ENCODE measurements at places on chromosomes 2 and 18.

GRCh38 chr2:222296911-222297599 lies 1.7 kb downstream of the PAX3 start:
- DNase-seq, result no peak

- no peak for DNase-seq
Observed at GRCh38 chr2:27832396-27832795, 57.8 kb downstream of the RBKS start.

DNA sequence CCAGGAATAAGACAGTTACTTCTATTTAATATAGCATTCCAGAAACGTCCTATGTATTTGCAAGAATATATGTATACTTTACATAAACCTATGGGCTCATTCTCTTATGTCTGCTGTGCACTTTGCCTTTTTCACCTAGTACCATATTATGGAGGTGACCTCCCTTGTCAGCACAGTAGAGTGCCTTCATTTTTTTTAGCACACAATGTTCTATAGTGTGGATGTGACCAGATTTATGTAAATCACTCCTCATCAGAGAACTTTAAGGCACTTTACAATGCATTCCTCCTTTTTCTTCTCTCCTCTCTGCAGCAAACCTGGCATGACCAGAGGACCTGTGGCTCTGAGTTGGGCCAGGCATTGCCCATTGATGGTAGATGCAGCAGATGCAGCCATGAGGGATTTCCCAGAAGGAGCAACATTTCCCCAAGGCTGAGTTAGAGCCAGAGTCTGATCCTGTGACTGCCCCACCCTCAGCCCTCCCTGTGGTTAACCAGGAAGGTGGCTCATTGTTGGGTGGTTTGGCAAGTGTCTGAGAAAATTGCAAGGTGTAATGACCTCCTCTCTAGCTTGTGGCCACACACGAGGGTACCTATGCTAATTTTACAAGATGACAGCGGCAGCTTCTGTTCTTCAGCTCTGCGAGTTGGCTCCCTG lies 76.5 kb upstream of the DLX2 start:
- DNase-seq, result no peak

DNA sequence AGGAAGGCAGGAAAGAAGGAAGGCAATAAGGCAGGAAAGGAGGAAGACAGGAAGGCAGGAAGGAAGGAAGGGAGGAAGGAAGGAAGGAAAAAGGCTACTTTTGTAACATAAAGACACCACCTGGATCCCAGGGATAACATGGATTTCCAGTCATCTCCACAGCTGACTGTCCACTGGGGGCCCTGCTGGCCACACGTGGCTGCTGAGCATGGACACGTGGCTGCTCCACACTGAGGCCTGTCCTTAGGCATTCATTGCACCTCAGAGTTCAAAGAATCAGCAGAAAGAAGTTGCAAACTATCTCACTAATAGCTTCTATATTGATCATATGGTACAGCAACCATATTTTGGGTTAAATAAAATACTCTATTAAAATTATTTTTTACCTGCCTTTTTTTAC lies 130.2 kb upstream of the SALL3 start:
- DNase-seq, result no peak

DNA sequence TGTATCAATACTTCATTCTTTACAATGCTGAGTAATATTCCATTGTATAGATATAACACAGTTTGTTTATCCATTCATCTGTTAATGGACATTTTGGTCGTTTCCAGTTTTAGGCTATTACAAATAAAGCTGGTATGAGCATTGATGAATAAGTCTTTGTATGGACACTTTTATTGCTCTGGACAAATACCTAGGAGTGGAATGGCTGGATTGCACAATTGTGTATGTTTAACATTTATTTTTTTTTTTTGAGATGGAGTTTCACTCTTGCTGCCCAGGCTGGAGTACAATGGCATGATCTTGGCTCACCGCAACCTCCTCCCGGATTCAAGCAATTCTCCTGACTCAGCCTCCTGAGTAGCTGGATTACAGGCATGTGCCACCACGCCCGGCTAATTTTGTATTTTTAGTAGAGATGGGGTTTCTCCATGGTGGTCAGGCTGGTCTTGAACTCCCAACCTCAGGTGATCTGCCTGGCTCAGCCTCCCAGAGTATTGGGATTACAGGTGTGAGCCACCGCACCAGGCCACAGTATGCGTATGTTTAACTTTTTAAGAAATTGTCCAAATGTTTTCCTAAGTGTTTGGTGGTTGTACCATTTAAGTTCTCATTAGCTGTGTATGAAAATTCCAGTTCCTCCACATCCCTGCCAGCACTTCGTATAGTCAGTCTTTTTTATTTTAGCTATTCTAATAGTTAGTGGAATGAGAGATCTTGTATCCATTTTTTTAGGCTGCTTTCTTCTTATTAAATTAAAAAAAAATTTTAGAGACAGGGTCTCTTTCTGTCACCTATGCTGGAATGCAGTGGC lies 194.9 kb upstream of the HAAO start:
- no peak for DNase-seq

DNA sequence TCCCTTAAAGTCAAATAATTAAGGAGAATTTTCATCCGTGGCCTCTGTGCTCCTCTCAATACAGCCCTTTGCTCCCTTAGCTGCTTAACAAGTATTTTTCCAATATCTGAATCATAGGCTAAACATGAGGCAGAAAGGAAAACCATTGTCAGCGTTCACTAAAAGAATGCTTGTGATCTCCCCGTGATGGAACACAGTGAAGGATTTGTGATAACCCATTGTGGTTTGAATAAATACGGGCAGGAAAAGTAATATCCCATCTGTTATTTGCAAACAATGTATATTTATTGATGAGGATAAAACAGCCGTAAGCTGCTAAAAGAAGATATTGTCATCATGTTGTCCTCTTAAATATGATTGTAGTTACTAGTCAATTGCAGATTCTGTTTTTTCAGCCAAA lies 258.1 kb downstream of the NAPG start:
- DNase-seq, result no peak

- no peak for DNase-seq
Observed at GRCh38 chr2:153197402-153198386, 280.9 kb downstream of the RPRM start.

DNA sequence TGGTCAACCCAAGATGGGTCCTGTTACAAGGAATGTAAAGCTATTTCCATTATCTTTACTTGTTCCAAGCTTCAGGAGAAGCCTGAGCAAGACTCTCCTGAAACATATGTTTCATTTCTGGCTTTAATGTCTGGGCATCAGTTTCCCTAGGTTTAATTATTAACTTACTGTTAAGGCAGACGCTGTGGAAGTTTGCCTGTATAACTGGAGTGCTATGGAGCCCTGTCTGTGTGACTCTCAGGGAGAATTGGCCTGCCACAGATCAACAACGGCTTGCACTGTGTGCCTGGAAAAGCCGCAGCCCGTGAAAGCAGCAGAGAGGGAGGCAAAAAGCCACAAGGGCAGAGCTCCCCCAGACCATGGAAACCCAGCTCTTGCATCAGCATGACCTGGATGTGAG lies 22.1 kb upstream of the LONRF2 start:
- DNase-seq, result no peak

- no peak for DNase-seq
Observed at GRCh38 chr2:178265851-178266250, 71.5 kb downstream of the OSBPL6 start.

DNA sequence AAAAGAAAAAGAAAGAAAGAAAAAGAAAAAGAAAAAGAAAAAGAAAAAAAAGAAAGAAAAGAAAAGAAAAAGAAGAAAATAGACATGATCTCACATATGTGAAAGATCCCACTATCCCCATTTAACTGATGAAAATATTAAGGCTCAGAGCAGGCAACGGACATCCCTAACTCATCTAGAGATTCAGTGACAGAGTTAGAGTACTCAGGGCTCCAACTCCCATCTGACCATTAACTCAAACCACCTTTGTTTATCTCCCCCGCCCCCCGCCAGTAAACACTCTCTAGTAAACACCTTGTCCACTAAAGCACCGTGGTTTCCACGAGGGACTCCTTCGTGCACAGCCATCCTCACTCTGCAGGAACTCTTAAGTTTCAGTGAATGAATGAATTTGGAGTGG lies 142.9 kb downstream of the TGIF1 start:
- no peak for DNase-seq

GRCh38 chr2:113117541-113118262 lies 9.7 kb upstream of the IL1RN start:
- no peak for DNase-seq

- DNase-seq, result no peak
Observed at GRCh38 chr2:55810622-55811020, 113.0 kb downstream of the EFEMP1 start.

GRCh38 chr2:19114754-19115231 lies 243.6 kb downstream of the OSR1 start:
- DNase-seq, result no peak

- DNase-seq, result no peak
Observed at GRCh38 chr2:158317642-158318041, 138.9 kb downstream of the CCDC148 start.

Measured in CD4-positive, alpha-beta memory T cell (primary cell).